Muscle of leg (tissue), 16 donors: ENCODE measurements at places on chromosomes 7 and 10. TPM values are rescaled to one million over a fixed set of nuclear protein-coding genes. Genes with fewer than 3 reads are reported as not detected.

The MPP7 gene
- total RNA-seq = 4.8 TPM

The MYOF gene
- 37.6 TPM for total RNA-seq

The MACC1 gene
- 0.09 TPM for total RNA-seq

The RBAK gene
- 12.6 TPM for total RNA-seq

The TRPV5 gene
- 0.04 TPM for total RNA-seq

The PBLD gene
- 3.9 TPM for total RNA-seq

The ZPBP gene
- total RNA-seq = not detected

The POMZP3 gene
- 3.4 TPM for total RNA-seq

The UCMA gene
- total RNA-seq = 2.6 TPM

The OR9A2 gene
- 0.18 TPM for total RNA-seq
